ENCODE measurements at places on chromosomes 1 and 21.

GRCh38 chr1:98965394-98965793 lies 39.3 kb downstream of the PLPPR5 start:
- no peak for DNase-seq

DNA sequence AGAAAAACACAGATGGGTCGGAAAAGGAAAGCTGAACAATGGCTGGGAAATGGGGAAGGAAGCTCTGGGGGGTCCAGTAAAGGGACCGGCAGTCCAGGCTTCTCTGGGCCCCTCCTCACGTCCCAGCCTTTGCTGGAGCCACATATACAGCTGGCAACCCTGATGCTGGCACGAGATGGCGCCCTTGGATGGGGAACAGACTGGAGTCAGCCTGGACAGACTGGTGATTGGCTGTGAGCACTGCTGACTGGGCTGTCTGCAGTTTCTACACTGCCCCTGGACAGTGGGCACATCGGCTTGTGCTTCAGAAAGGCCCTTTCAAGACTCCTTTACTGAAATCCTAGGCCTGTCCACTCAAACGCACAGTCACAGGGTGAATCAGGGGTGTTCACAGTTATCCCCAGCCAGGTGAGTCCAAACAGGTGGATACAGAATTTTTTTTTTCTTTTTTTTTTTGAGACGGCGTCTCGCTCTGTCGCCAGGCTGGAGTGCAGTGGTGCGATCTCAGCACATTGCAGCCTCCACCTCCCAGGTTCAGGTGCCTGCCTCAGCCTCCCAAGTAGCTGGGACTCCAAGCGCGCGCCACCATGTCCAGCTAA lies 31.1 kb upstream of the ZBTB40 start:
- peak; percentile 70 for DNase-seq

GRCh38 chr1:199101635-199102034 lies 462.8 kb downstream of the PTPRC start:
- no peak for DNase-seq

GRCh38 chr1:205013683-205014367 lies 29.2 kb upstream of the CNTN2 start:
- no peak for DNase-seq

- peak; percentile 69 for DNase-seq
These were observed 21.3 kb downstream of the GPSM2 start for GRCh38 chr1:108897865-108898720.

GRCh38 chr1:40612345-40612831 lies 53.1 kb downstream of the RIMS3 start:
- DNase-seq, result peak; percentile 60

Data from HFFc6 (cell line).